Aorta (tissue), 5 donors: ENCODE measurements at places on chromosomes 2 and 18.

DNA sequence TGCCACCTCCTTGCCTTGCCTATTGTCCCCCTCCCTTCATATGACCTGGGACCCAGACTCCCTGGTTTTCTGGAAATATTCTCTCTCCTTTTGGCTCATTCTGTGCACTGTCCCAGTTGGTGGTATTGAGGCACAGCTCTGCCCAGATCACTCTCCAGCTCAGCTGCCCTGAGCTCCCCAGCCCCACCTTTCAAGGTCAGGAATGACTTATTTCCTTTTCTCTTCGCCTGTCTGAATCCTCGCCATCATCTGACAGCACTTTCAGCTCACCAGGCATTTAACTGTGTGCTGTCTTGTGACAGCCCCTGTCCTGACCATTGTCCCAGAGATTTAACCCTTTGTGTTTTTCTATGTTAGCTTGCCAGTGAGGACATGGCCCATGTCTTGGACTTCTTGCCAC, 133.0 kb downstream of the MSH2 start:
- H3K4me1 ChIP-seq, result no peaks in the 10 kb centered on the region
- no peaks in the 10 kb centered on the region for H3K27me3 ChIP-seq
- H3K4me3 ChIP-seq, result no peak overlapping the region
- H3K36me3 ChIP-seq, result no peaks in the 10 kb centered on the region
- H3K27ac ChIP-seq, result no peak overlapping the region

DNA sequence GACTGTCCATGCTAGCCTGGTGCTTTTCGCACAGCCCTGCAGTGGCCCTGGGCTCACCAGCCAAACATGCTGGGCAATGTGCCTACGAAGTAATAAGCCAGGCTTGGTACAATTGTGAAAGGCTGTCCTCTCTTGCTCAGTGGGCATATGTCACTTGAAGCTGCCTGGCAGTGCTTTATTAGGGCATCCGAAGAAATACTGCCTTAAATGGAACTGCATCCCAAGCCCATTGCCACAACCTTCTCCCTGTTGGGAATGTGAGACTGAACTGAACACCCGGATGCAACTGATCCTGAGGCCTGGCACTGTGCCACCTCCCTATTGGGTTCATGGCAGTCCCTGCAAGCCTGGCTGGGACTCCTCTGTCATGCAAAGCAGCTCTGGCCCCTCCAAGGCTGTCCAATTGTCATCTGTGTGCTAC, 15.9 kb downstream of the CAPG start:
- no peak overlapping the region for H3K27ac ChIP-seq
- peak; percentile 81 for DNase-seq
- no peaks in the 10 kb centered on the region for H3K4me1 ChIP-seq
- H3K27me3 ChIP-seq, result no peaks in the 10 kb centered on the region
- H3K36me3 ChIP-seq, result peaks cover 1% of the 10 kb centered on the region

DNA sequence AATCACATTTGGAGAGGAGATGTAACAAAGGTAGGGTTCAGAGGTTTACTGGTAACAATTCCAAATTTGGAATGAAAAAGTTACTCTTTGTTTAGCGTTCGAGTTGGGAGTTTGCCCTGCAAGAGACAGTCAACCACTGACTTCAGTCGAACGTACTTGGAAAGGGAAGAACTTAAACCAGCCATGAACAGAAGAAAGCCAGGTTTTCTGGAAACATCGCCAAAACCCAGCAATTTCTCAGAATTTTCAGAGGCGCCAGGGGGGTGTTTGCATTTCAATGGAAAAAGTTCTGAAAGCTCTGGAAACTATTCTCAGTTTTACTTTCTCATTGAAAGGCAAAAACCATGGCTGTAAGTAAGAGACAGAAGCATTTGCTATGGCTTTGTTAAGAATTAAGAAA, 28.5 kb upstream of the AQP4 start:
- H3K4me1 ChIP-seq, result no peaks in the 10 kb centered on the region
- DNase-seq, result no peak
- no peak overlapping the region for H3K4me3 ChIP-seq
- H3K27me3 ChIP-seq, result no peaks in the 10 kb centered on the region
- H3K36me3 ChIP-seq, result no peaks in the 10 kb centered on the region

GRCh38 chr2:156615836-156616322, 179.7 kb downstream of the GPD2 start:
- no peak overlapping the region for H3K4me3 ChIP-seq
- no peaks in the 10 kb centered on the region for H3K27me3 ChIP-seq
- no peaks in the 10 kb centered on the region for H3K4me1 ChIP-seq

DNA sequence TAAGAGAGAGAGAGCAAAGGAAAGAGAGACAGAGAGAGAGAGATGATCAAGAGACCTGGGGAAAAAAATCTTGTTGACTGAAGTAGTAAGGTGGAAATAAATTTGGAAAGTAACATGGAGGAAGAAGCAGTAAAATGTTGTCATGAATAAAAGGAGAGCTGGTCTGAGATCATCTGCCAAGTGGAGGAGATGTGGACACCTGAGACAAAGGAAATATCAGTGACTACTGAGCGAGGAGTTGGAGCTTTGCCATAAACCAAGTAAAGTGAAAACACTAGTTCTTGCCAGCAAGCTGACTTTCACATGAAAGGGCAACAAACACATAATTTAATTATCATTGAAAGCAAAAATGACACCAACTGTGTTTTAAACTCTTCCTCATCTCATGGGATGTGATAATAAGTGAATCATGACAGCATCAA, 49.0 kb upstream of the DSG1 start:
- no peak overlapping the region for H3K4me3 ChIP-seq
- no peaks in the 10 kb centered on the region for H3K36me3 ChIP-seq
- no peaks in the 10 kb centered on the region for H3K4me1 ChIP-seq
- no peak for DNase-seq
- no peaks in the 10 kb centered on the region for H3K27me3 ChIP-seq
- H3K27ac ChIP-seq, result no peak overlapping the region
